ENCODE measurements at places on chromosomes 6 and 20.

DNA sequence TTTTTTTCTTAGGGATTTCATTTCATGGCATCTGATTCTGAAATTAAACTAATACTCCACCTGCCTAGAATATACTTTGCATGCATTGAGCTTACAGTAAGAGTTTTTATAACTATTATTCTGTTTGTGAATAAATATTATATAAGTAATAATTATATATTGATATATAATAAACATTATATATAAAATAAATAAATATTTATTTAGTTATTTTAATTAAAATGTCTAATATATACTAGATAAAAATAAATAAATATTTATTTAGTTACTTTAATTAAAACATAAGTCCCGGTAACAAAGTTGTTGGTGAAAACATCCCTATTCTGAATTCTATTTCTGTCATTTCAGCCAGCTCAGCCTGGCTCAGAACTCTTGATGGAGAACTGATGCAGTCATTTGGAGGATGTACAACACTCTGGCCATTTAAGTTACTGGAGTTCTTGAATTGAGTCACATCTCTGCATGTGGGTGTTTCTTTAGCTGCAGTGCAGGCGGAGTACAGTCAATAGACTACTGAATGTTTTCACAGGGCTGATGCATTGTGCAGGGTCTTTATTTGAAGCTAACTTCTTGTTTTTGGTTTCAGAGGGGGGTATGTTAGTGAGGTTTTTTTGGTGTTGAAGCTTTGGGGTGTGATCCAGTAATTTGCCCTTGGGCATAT lies 508.9 kb upstream of the ADGRB3 start:
- no peak for DNase-seq

DNA sequence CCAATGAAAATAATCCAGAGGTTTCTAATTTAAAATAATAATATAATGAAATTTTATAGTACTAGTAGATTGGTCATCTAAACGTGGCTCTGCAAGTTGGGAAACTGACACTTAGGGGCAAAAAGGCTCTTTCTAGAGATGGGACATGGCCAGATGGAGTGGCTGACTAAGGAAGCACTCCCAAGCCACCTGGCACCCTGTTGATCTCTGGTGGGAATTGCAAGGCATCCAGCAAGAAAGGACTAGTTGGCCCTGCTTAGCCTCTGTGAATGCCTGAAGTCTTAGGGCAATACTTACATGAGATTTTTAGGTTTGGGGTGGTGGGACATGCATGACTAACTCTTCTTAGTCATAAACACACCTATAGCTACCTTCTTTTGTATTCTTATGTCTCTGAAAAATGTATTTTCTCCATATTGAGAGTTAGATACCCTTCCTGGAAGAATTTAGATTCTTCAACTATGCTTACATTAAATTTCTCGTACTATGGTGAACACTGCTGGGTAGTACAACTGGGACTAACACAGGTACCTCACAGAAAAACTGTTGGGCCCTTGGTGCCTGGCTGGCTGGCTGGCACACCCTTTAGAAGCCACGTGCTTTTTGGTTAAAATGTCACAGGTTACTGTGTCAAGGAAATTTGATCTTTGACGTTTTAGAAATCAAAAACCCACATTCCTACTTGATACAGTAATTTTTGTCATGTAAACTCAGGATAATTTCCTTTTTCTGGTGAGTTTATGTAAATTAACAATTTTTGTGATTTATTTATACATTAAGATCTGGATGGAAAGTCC lies 25.0 kb upstream of the SH3BGRL2 start:
- no peak for DNase-seq

DNA sequence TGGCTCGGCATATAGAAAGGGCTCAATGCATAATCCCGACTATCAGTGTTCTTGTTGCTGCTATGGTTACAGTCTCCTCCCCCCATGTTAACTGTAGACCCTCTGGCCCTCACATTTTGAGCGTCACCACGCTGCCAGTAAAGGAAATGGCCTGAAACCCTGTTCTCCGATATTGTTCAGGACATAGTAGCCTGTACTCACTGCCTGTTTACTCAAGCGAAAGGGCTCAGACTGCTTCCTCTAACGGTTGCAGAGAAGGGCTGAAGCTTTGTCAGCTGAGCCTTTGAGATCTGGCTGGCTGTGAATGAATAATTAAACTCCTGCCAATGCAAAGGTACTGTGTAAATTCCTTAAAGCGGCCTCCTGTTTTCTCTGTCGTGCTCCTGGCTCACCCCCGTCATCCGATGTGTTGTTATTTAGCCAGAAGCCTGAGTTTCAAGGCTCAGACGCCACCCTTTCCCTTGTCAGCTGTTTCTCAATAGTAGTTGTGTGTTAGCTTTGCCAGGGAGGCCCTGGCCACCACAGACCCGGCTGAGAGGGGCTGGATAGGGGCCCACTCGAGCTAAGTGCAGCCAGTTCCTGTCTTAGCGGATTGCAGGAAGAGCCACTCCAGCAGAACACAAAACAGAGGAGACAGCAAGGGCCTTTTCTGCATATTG lies 31.2 kb upstream of the RALGAPA2 start:
- DNase-seq: peak; percentile 79

DNA sequence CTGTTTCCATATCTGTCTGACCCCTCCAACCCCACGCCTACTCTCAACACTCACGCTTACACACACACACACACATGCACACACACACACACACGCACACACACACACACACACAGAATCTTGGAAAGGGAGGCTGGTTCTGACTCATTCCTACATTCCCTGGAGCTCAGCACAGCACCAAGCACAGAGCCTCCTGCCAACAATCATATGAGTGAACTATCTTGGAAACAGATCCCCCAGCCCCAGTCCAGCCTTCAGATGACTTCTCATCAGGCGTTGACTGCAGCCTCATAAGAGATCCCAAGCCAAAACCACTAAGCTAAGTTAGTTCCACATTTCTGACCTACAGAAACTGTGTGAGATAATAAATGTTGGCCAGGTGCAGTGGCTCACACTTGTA lies 14.1 kb upstream of the HCK start:
- DNase-seq: peak; percentile 33

- DNase-seq: no peak
Measured at GRCh38 chr20:35708502-35708901, 9.3 kb downstream of the ROMO1 start.

DNA sequence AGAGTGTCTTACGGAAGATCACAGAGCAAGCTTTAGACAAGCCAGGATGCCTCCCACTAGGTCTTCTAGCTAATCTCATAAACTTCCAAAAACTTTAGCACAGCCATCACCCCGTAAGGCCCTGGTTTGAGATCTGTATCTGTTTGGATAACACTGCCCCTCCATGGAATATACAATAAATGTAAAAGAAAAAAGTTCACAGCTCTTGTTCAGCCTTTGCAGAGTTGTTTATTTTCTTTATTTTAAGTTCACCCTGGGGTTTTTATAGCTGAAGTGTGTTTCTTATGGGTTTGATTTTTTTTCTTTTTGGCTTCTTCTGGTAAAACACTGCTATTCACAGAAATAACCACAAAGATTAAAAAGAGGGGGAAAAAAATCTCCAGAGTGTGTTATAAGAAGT lies 125.6 kb downstream of the EYA2 start:
- DNase-seq: no peak

Measured in GF-D8 (cell line).